HCT116 (cell line): ENCODE measurements at places on chromosomes 6 and 20.

- DNase-seq: no peak
These were observed 1034.9 kb upstream of the EPHA7 start for GRCh38 chr6:94454231-94454630.

- no peak for DNase-seq
These were observed 32.6 kb upstream of the APCDD1L start for GRCh38 chr20:58547623-58548475.

GRCh38 chr6:51301962-51302361 is 483.3 kb downstream of the TFAP2B start:
- DNase-seq: no peak

GRCh38 chr20:10090588-10091166 is 55.9 kb downstream of the ANKEF1 start:
- peak; percentile 38 for DNase-seq

- DNase-seq: no peak
These were observed 26.9 kb upstream of the DEFB118 start for GRCh38 chr20:31341470-31341869.

GRCh38 chr6:73732845-73733675 is 37.1 kb downstream of the CD109 start:
- DNase-seq: peak; percentile 49

DNA sequence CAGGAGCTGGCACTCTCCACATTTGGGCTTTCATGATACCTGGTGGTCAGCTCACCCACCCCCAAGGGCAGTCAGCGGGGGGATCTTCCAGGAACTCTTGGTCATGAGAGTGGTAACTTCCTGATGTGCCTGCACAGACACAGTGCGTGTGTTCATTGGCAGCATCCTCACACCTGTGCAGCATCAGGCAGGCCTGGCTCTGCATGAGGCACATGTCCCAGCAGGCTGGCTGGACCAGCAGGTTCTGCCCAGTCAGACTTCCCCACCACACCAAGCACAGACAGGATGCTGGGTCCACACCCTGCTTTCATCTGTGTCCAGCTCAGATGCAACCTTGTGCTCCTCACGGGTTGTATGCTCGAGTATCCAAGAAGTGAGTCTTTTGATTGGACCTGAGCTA is 15.7 kb upstream of the UNC93A start:
- no peak for DNase-seq

- DNase-seq: no peak
These were observed 17.9 kb downstream of the C6orf15 start for GRCh38 chr6:31094389-31094881.

GRCh38 chr6:116012951-116013350 is 47.7 kb downstream of the FRK start:
- no peak for DNase-seq

- DNase-seq: no peak
These were observed 8.4 kb downstream of the TPBG start for GRCh38 chr6:82371799-82372546.

DNA sequence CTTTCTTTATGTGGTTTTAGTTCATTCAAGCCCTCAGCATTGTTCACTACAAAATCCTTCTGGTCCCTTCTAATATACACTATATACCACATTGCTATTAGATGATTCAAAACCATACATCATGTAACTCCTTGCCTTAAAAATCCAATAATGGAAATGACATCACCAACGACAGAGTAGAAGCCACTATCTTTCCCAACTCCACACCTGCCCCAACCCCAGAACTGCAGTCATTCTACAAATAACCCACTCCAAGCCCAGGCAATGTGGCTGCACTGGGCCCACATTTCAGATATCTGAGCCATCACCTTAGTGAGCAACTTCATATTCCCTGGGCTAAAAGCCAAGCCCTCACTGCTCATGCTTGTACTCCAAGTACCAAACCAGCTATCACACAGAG is 22.6 kb upstream of the RUNX2 start:
- no peak for DNase-seq

DNA sequence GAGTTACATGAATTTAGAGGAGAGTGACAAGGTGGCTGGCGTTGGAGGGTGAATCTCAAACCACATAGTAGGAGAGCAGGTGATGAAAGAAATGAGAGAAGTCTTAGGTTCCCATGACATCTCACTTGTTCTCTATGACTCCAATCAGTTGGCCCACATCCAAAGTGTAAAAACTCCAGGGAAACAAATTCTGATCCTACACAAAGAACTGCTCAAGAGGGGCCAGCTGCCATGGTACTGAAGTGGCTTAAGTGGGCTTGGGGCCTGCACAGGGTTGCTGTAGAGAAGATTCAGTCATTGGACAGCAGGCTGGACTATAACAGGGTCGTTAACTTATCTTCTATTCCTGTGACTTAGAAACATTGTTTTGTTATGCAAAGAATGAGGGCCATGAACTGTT is 7.6 kb upstream of the ADGRF4 start:
- DNase-seq: no peak
